Thymus (tissue), 14 donors: ENCODE measurements at places on chromosomes 6 and 20.

GRCh38 chr6:56539527-56540105 lies 103.1 kb downstream of the DST start:
- no peak for DNase-seq

DNA sequence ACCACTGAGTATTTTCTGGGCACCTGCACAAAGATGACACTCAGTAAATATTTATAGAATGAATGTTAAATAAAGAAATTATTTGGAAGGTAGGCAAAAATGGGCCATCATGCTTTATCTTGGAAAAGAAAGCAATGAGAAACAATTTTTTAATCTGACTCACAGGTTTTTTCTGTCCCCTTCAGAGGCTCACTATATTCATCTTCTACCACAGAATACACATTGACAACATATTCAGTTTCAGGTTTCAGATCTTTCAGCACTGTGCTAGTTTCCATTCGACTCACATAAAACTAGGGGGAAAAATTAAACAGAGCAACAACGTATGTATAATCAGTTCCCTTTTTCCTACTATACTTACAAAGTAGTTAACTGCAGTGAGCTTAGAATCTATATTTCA lies 58.3 kb downstream of the COL12A1 start:
- no peak for DNase-seq

DNA sequence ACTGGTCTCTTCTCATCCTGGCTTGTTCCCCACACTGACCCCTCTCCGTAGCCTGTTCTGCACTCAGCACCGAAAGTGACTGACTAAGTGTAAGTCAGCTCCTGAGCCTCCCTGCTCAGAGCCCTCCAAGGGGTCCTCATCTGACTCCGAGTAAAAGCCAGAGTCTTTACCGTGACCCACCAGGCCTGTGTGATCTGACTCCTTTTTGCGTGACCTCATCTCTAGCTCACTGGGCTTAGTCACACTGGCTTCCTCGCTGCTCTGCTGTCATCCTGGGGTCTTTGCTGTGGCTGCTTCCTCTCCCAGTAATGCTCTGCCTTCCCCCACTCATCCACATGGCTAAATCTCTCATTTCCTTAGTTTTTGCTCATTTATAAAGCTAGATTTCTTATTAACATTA lies 116.6 kb downstream of the PLCB4 start:
- DNase-seq, result no peak

DNA sequence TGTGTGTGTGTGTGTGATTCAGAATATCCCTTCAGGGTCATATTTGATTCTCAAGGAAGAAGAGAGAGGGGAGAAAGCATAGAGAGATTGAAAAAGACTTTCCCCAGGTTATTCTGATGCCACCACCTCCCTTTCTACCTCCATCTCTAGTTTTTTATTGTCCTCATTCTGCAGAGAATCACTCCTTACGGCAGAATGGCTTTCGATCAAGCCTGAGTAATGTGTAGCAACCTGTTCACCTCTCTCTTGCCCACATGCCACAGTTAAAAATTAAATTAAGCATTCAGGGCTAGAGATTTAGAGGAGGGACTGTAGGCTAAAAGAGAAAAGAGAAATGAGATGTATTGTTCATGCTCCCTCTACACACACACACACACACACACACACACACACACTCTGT lies 18.1 kb downstream of the KLHL32 start:
- DNase-seq, result no peak

- DNase-seq, result no peak
Measured at GRCh38 chr6:15736297-15736696, 73.5 kb upstream of the DTNBP1 start.

GRCh38 chr6:36083446-36083845 lies 46.9 kb upstream of the MAPK13 start:
- DNase-seq, result no peak

DNA sequence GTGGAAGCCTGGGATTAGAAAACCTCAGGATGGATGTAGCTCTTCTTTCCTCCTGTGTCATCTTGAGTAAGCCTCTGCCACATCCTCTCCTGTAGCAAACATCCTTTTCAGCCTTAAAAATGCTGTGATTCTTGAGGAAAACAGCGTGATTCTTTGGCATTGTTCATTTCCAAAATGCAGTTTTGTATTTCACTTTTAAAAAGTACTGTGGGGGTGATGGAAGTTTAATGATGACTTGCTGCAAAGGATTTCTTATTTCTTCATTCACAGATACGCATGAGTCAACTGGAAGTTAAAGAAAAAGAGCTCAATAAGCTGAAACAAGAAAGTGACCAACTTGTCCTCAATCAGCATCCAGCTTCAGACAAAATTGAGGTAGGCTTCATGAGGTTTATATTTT lies 23.9 kb upstream of the SNRNP48 start:
- DNase-seq, result no peak

GRCh38 chr6:40743690-40744446 lies 156.7 kb upstream of the LRFN2 start:
- no peak for DNase-seq

- no peak for DNase-seq
Measured at GRCh38 chr6:13063300-13063918, 264.9 kb downstream of the TBC1D7 start.

DNA sequence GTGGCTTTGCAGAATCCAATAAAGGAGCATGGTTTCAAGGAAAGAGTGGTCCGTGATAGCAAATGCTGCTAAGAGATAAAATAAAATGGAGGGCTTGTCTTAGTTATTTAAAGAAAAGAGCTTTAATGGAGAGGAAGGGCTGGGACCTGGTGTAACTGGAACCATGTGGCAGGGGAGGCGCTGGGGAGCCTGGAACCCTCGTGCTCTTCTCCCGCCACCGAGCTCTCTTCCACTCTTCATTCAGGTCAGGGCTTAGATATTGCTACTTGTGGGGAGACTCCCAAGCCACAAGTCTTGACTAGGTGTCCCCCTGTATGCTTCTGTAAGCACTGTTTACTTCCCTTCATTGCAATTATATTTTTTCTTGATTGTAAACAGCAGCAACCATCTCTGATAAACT lies 15.2 kb upstream of the ARFGEF3 start:
- DNase-seq, result no peak

GRCh38 chr6:42448391-42448790 lies 3.3 kb downstream of the TRERF1 start:
- DNase-seq, result no peak

GRCh38 chr6:157727629-157728182 lies 95.3 kb upstream of the SNX9 start:
- DNase-seq, result no peak

- DNase-seq, result no peak
Measured at GRCh38 chr20:51064137-51064536, 41.2 kb upstream of the KCNG1 start.

- peak; percentile 52 for DNase-seq
Measured at GRCh38 chr6:10478187-10479040, 42.7 kb upstream of the GCNT2 start.

- no peak for DNase-seq
Measured at GRCh38 chr6:14734416-14735340, 511.2 kb upstream of the JARID2 start.

- DNase-seq, result peak; percentile 85
Measured at GRCh38 chr6:35719830-35720733, 16.8 kb upstream of the ARMC12 start.

DNA sequence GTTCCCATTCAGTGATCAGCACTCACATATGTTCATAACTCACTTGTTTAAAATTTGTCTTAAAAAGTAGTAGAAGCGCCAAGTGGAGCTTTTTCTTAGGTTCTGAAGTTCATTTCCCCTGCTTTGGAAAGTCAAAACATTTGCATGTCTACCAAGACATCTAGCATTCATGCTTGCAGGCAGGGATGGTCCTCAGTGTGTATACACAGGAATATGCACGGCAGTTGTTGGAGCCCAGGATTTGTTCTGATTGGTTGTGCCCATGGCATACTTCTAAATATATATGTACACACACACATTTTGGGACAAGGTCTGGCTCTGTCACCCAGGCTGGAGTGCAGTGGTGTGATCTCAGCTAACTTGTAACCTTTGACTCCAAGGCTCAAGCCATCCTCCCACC lies 2.4 kb upstream of the GPX6 start:
- DNase-seq, result no peak

DNA sequence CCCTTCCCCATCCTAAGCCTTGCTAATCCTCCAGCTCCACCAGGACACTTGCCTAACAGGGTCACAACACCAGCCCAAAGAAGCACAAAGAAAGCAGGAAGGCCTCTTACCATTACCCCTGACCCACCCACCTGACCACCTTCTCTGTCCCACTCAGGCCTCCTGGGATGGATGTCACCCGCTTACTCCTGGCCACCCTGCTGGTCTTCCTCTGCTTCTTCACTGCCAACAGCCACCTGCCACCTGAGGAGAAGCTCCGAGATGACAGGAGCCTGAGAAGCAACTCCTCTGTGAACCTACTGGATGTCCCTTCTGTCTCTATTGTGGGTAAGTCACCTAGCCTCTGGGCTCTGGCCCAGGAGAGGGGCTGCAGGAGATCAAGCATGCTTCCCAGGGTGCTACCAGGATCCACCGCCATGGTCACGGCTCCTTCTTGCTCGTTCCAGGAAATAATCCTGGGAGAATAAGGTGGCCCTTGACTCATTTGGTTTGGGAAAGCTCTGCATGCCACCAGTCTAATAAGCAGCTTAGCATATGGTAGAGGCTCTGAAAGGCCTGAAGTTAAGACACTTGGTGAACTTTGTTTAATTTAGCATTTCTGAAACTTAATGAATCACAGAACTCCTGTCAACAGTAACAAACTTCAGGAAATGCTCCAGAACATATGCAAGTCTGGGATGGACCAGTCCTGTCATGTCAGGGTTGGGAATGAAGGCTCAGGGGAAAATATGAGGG lies 19.2 kb downstream of the ASIP start:
- DNase-seq, result no peak

GRCh38 chr6:33314943-33315792 lies 1.3 kb upstream of the TAPBP start:
- no peak for DNase-seq

DNA sequence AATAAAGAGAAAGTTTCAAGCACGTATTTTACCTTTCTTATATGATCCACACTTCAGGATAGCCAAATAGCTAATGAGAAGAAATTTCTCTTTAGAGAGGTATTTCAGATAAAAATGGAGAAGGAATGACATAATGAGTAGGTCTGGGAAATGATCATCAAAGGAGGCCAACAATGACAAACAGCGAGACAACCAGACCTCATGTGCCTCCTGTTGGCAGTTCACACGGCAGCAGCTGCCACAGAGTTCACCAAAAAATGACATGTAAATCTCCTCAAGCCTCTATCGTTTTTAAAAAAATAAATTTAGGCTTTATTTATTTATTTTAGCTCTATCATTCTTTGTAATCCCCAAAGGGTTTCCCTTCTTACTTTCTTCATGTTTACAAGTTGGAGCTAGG lies 47.7 kb downstream of the SLC2A12 start:
- no peak for DNase-seq

- no peak for DNase-seq
Measured at GRCh38 chr6:496649-497048, 105.1 kb downstream of the IRF4 start.

- DNase-seq, result no peak
Measured at GRCh38 chr20:19909725-19910124, 107.4 kb upstream of the NAA20 start.

GRCh38 chr6:113318575-113318917 lies 538.6 kb upstream of the MARCKS start:
- no peak for DNase-seq

DNA sequence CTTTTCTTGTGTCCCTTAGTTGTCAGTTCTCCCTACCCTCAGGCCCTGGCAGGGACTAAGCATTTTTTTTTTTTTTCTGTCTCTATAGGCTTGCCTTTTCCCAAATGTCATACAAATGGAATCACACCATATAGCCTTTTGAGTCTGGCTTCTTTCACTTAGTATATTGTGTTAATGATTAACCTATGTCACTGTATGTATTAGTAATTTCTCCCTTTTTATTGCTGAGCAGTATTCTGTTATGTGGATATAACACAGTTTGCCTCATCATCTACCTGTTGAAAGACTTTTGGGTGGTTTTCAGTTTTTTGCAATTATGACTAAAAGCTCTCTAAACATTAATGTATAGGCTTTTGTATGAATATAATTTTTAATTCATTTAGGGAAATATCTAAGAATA lies 16.0 kb upstream of the FBXO30 start:
- DNase-seq, result no peak

- no peak for DNase-seq
Measured at GRCh38 chr6:82906489-82906888, 159.2 kb downstream of the UBE3D start.

GRCh38 chr6:54043360-54043759 lies 67.9 kb upstream of the MLIP start:
- DNase-seq, result no peak

GRCh38 chr6:138349891-138350290 lies 27.8 kb upstream of the SMIM28 start:
- no peak for DNase-seq

DNA sequence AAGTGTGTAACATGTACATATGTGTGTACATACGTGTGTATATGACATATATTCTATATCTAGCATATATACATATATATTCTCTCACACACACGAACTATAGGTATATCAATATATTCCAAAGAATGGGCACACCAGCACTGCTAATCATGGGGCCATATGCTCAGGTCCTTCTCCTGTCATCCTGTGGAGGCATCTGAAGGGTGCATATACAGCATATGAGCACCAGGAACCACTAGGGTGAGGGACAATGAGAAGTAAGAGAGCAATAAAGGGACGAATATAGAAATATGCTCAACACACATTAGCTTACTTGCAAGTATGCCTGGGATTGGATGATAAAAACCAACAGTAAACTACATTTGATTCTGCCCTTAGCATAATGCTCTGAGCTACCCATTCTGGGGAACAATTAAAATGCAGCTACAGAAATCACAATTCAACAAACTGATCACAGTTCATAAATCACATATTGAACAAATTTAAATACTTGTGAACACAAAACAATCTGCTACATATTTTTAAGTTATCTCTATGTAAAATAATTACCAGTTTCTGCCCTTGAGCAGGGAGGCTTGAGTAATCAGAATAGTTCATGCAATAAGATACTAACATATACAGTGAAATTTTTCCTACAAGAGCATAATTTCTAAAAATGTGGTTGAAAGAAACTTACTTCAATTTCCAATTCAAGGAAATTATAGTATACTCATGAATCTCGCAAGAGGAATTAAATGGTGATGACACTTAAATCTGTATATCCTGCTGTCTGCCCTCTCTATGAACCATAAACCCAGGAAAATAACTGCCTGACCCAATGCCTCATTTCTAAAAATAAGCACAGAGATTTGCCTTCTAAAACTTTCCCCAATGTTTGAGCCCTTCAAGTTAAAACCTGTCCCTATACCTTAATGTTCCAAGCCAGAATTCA lies 272.2 kb upstream of the THEMIS start:
- no peak for DNase-seq

DNA sequence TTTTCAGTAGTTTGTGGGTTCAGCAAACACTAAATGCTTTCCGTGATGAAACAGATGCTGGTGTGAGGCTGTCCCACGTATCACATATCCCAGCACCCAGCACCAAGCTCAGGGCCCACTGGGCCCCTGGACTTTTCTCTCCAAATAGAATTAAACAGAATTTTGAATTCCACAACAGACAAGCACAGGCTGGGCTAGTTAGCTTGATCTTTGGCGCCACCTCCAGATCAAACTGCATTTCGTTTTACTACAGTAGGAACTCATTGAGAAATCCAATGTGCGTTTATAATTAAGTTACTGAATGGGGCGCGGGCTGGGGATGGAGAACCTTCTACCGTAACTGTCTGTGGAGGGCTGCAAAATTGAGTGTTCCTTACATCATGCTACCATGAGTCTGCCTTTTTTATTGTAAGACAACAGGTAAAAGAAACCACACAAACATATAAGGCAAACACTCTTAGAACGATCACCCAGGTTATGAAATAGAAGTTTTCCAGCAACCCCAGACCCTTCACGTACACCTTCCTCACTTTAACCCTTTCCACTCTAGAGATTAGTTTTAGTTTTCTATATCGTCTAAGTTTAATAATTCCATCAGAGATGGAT lies 107.8 kb downstream of the ZFP64 start:
- DNase-seq, result no peak
